ENCODE measurements at places on chromosomes 1 and 21. TPM values are rescaled to one million over a fixed set of nuclear protein-coding genes. Genes with fewer than 3 reads are reported as not detected.

Gene CTSK
- 617 TPM for total RNA-seq

Gene CELF3
- not detected for total RNA-seq

Gene EPB41
- total RNA-seq, result 20.6 TPM

Gene GJA8
- total RNA-seq, result not detected

Gene MSH4
- under 0.01 TPM for total RNA-seq

Gene NPHS2
- not detected for total RNA-seq

Gene MYOG
- total RNA-seq, result not detected

Gene OLFML2B
- 49.9 TPM for total RNA-seq

Gene UBXN10
- under 0.01 TPM for total RNA-seq

Gene TLR5
- 0.88 TPM for total RNA-seq

Gene LY9
- not detected for total RNA-seq

Gene ANKRD65
- 1.2 TPM for total RNA-seq

Gene C1orf21
- total RNA-seq, result 17.0 TPM

Gene CASQ2
- not detected for total RNA-seq

Gene TMEM82
- total RNA-seq, result not detected

Gene CIART
- total RNA-seq, result 16.3 TPM

Gene BMP8B
- total RNA-seq, result 0.29 TPM

Measured in osteoblast (primary cell).